ENCODE measurements at places on chromosomes 3 and 15.

- no peak for DNase-seq
- H3K4me3 ChIP-seq, result no peak overlapping the region
- peaks cover 3% of the 10 kb centered on the region for H3K4me1 ChIP-seq
- peaks cover 77% of the 10 kb centered on the region for H3K36me3 ChIP-seq
These were observed 40.1 kb downstream of the SGO1 start for GRCh38 chr3:20145874-20146273.

DNA sequence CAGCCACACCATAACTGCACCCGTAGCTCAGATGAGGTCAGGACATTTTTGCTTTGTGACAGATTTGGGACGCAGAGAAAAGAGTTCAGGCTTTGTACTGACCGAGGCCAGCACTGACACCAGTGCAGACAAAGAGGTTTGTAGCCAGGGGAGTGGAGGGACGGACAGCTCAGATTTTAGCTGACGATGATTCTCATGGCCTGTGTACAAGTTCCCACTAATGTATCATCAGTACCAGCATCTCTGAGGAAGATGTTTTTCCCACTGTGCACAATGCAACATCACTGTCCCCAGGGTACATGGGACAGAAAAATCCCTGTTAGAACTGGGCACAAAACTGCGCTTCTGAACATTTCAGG lies 112.7 kb downstream of the SLCO3A1 start:
- no peak for DNase-seq
- no peaks in the 10 kb centered on the region for H3K27me3 ChIP-seq
- no peaks in the 10 kb centered on the region for H3K36me3 ChIP-seq
- H3K4me3 ChIP-seq, result no peak overlapping the region
- peaks cover 71% of the 10 kb centered on the region for H3K4me1 ChIP-seq
- H3K27ac ChIP-seq, result peak overlapping the region; percentile 52

GRCh38 chr15:91632981-91633380 lies 220.5 kb upstream of the SLCO3A1 start:
- H3K27me3 ChIP-seq, result no peaks in the 10 kb centered on the region
- H3K4me3 ChIP-seq, result no peak overlapping the region
- peaks cover 5% of the 10 kb centered on the region for H3K4me1 ChIP-seq
- no peaks in the 10 kb centered on the region for H3K36me3 ChIP-seq

GRCh38 chr3:136637176-136637575 lies 115.0 kb downstream of the STAG1 start:
- H3K27ac ChIP-seq, result no peak overlapping the region
- H3K4me3 ChIP-seq, result no peak overlapping the region
- no peaks in the 10 kb centered on the region for H3K27me3 ChIP-seq
- peaks cover 26% of the 10 kb centered on the region for H3K4me1 ChIP-seq

DNA sequence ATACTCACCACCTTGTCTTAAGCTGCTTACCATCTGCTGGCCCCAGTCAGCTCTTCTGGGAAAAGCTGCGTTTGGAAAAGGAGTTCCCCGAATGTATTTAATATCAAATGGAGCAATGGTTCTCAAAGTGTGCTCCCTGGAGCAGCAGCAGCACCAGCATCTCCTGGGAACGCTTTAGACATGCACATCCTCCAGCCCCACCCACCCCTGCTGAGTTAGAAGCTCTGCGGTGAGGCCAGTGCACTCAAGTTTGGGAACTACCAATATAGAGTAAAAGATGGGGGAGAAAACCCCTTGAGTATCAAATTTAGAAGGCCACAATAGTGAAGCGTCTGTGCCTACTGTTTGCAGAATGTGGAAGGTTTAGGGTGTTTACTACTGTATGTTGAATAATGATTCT lies 124.0 kb upstream of the TOPAZ1 start:
- H3K4me3 ChIP-seq, result no peak overlapping the region
- no peak for DNase-seq
- no peaks in the 10 kb centered on the region for H3K4me1 ChIP-seq

- peaks cover 18% of the 10 kb centered on the region for H3K27me3 ChIP-seq
- no peak overlapping the region for H3K27ac ChIP-seq
- no peak for DNase-seq
- no peaks in the 10 kb centered on the region for H3K36me3 ChIP-seq
- peaks cover 8% of the 10 kb centered on the region for H3K4me1 ChIP-seq
These were observed 56.8 kb downstream of the CPN2 start for GRCh38 chr3:194294199-194294894.

Data from heart right ventricle (tissue), 16 donors.